ENCODE measurements at places on chromosomes 2 and 18.

GRCh38 chr2:189772212-189772611 is 9.6 kb upstream of the OSGEPL1 start:
- DNase-seq: no peak

DNA sequence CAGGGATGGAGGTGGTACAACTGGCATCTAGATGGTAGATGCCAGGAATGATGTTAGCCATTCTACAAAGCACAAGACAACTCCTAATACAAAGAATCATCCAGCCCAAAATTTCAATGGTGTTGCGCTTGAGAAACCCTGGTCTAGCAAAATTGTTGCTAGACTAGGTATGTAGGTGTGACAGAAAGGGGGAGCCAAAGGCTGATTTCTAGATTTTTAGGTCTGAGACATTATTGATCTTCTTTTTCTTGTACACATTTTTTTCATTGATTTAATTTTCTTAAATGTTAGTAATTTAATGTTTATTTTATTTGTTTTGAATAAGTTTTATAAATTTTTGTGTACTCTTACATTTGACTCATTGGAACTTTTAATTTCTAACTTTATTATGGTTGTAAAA is 216.4 kb downstream of the FSIP2 start:
- DNase-seq: no peak

GRCh38 chr18:74163019-74163660 is 14.8 kb downstream of the TIMM21 start:
- DNase-seq: no peak

DNA sequence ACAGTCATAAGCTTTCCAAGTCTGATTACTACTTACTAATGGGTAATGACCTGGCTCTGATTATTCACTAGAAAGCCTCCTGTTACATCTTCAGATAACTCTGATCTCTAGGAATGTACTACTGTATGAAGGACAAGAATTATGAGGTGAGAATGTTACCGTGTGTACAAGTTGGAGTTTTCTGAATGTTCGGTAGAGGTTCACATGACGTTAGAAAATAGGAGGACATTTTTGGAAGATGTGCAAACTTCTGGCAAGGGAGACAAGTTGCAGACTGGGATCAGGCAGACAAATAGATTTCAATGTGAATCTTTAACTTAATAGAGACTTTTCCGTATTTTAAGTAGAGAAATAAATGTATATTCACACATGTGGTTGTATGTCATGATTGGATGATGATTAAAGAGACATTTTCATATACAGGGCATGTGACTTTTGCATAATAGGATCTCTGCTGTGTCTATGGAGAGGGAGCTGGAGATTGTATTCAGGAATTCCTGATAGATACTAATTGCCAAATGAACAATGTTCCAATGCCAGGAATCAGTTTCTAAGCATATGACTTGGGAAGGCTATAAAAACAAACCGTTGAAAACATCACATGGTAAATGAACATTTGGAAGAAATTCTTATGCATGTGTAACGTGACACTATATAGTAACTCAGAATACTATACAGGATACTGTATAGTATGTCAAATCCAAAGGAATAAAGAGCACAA is 1695.8 kb upstream of the PIK3C3 start:
- DNase-seq: no peak

DNA sequence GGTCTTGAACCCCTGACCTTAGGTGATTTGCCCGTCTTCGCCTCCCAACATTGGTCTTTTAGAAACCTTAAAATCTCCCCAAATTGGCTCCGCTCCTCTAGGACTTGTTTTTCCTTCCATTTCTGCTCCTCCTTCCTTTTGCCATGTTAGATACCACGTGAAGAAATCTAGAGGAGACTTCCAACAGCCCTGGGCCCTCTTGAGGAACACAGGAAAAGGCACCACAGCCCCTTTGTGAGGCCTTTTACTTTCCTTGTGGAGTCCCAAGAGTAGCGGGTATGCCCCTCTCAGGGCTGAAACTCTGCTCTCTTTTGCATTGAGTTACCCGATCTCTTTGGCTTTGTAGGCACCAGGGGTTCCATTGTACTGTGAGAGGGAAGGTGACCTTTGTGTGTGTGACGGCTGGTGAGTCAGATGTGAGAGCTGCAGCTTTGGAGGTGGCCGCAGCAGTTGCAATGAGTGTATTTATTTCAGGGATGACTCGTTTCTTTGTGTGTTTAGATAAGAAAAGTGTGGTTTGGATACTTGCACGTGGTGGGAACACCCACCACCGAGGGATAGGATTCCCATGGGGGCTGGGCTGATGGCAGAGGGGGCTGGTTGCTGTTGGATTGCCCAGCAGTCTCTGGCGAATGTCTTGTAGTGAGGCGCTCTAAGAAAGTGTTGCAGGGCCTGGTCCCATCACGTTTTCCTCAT is 218.4 kb upstream of the HS6ST1 start:
- no peak for DNase-seq

DNA sequence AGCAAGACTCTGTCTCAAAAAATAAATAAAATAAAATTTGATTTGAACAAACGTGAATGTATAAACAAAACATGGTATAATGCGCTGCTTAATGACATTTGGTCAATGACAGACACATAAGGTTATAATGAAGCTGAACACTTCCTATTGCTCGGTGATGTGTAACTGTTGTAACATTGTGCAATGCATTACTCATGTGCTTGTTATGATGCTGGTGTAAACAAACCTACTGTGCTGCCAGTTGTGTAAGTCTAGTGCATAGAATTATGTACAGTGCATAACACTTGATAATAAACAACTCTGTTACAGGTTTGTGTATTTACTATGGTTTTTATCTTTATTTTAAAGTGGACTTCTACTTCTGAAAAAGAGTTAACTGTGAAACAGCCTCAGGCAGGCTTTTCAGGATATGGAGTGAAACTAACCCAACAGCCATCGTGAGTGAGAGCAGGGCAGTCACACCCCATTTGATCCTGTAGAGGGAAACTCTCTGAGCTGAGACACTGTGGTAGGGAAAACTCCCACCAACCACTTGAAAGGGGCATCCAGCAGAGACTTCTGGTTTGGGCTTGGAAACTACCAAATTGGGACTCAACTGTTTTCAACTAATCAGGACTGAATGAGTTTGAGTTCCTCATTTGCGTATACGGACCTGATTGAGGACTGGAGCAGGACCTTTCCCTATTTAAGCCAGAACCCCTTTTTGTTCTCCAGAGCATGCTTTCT is 8.7 kb upstream of the RPRD1A start:
- DNase-seq: no peak

- DNase-seq: no peak
Observed at GRCh38 chr18:50982086-50982801, 14.4 kb downstream of the ELAC1 start.

GRCh38 chr2:17373741-17374140 is 144.5 kb downstream of the RAD51AP2 start:
- no peak for DNase-seq

DNA sequence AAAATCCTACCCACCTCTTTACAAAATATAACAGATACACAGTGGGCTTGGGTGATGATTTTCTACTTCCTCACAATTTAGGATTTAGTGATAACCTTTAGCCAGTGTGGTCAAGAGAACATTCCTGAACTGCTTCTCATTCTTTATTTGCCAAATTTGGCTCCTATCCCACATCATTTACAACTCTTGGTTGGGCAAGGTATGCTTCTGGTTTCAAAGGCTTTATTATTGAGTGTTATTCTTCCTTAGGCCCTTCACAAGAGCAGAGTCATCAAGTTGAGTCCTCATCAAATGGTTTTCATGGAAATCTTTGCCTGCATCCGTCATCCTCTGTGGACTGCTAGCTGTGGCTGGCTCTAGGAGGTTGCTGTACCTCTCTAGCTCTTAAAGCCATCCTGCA is 472.0 kb upstream of the ETAA1 start:
- no peak for DNase-seq

DNA sequence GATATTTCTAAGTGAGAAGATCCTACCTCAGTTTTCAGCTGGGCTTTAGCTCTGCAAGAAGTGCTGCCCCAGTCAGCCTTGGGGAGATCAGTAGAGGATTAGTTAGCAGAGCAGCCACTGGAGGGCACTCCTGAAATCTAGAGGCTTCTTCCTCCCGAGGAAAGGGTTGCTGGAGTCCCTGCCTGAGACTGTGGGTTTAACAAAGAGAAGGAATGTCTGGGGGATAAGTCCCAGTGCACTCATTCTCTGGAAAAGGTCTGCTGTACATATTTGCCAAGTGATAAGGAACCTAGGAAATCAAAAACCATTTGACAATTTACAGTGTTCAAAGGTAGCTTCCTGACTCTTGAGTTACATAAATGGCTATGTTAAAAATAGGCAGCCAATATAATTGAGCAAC is 207.2 kb downstream of the SLC8A1 start:
- DNase-seq: peak; percentile 27

GRCh38 chr2:109368798-109369197 is 239.8 kb downstream of the SH3RF3 start:
- DNase-seq: no peak

GRCh38 chr2:29627279-29627711 is 294.1 kb downstream of the ALK start:
- no peak for DNase-seq

DNA sequence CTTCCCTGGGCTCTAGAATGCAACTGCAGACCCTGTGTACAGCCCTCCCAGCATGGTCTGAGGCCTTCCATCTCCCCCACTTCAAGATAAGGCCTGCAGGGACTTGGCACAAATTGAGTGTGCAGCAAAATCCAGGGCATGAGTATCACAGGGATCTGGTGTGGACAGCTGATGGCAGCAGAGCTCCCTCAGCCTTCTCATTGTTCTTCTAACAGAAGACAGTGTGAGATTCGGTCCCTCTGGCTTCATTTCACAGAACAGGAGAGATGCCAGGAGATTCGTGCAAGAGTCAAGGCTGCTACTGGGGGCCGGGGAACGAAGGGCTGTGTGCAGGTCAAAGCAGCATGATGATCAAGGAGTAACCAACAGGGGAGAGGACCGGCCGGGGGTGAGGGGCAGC is 85.8 kb downstream of the UXS1 start:
- no peak for DNase-seq

- DNase-seq: no peak
Observed at GRCh38 chr18:48521723-48522122, 17.1 kb upstream of the CTIF start.

- DNase-seq: no peak
Observed at GRCh38 chr2:215918901-215919599, 94.3 kb downstream of the MREG start.

DNA sequence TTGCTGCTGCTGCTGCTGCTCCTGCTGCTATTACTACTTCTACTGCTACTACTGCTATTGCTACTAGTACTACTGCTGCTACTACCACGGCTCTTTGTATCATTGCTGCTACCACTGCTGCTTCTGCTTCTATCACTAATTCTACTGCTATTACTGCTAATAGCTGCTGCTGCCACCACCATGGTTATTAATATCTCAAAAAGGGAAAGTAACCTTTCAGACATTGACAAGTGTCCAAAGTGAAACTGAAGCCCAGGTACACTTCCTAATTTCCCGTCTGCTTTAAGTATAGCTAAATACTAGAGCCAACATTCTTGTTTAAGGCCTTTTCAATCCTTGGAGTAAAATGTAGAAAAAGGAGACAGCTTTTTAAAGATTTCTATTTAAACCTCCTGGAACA is 45.4 kb upstream of the EHBP1 start:
- no peak for DNase-seq

- no peak for DNase-seq
Observed at GRCh38 chr2:201857326-201857725, 51.0 kb downstream of the CDK15 start.

GRCh38 chr18:57561261-57561660 is 25.2 kb downstream of the FECH start:
- no peak for DNase-seq

- DNase-seq: no peak
Observed at GRCh38 chr2:168499500-168499899, 43.4 kb downstream of the CERS6 start.

DNA sequence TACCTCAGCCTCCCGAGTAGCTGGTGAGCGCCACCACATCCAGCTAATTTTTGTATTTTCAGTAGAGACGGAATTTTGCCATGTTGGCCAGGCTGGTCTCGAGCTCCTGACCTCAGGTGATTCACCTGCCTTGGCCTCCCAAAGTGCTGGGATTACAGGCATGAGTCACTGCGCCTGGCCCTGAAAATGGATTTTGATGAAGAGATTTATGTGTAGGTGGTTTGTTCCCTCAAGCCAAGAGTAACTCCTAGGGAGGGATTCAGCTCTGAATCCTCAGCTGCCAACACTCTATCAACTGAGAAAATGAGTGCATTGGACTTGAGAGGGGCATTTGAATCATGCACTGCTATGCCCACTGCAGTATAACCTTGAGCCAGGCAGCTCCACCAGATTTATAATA is 17.5 kb upstream of the LIPG start:
- DNase-seq: no peak

DNA sequence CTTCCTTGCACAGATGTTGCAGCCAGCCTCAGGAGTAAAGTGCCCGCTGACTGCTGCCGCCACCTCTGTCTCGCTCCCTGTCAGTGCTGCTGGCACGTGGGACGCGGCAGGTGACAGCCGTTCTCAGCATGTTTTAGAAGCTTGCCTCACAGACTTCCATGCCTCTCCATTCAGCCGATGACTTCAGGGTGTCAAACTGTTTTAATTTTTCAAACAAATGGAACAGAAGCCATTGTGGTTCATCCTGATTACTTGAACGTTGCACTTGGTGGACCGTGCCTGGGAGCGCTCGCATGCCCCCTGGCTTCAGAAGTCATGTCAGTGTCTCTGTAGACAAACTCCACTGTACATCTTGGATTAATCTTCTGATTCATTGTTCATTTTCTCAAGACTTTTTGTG is 62.7 kb upstream of the EML6 start:
- DNase-seq: no peak

DNA sequence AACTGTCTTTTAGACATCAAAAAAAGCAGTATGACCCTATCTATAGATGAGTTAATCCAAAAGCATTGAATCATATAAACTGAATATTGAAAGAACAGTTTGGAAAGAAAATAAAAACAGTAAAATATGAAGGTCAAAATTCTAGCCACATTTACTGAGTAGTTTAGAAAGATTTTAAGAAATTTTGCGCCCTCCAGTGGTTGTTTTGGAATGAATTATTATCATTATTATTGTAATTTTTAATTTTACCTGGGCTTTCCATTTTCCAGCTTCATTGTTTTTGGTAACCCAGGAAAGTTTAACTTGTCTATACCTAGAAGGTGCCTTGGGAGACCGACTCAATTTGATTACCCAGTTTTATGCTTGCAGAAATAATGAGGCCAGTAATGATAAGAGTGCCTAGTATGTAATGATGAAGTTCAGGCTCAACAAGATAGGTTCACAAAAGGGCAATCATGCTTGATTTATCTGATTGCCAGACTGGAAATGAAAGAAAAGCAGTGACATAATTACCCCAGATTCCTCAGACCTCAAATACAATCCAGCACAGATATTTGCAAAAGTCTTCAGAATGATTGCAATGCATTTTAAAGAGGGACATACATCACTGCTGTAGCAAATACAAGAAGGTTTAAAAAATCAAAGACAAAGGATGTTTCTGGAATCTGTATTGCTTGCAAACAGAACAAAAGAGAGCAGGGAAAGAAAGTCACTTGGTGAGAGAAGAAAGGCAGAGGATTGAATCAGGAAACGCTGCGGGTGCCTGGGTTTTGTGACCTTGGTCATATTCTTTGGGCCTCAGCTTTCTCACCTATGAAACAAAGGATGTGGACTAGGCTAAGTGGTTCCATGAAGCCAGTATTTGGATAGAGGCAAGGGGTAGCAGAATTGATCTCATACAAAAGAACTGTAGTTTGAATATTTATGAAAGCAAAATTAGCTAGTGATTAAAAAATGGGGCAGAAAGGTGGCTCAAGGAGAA is 153.8 kb downstream of the MAP2 start:
- no peak for DNase-seq

Data from heart right ventricle (tissue), 16 donors.